Suppressor macrophage treated with lipopolysaccharide for 4 hours (primary cell): ENCODE measurements at places on chromosomes 2 and 18.

DNA sequence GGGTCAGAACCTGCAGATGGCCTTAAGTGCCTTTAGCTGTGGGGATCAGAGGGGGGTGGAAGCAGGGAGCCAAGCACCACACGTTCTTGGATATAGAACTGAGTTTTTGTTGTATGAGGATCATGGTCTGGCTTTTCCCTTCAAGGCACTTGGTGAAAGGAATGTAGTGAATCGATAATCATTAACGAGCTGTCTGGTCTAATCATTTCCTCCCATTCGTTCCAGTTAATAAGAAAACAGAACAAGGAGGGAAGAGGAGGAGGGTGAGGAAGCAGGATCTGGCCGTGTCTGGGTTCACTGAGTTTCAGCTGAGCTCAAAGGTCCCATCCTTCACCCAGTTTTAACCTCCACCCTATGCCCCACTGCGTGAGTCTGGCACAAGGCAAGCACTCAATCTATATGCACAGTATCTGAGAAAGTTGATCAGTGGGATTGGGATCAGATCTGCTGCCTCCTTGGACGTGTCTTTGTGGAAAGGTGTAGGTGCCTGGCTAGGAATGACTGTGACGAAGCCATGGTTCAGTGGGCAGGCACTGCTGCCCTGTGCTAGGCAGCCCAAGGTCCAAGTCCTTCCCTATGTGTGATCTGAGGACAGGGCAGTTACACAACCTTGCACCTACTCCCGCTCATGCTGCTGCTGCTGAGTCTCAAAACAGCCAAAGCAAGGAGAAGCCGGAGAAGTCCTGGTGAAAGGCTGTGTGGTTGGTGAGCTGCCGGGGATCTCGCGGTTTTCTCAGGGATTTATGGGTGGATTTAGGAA is 54.8 kb downstream of the GALNT14 start:
- no peak for DNase-seq

- no peak for DNase-seq
Measured at GRCh38 chr2:14633061-14633460, 544 bp downstream of the LRATD1 start.

DNA sequence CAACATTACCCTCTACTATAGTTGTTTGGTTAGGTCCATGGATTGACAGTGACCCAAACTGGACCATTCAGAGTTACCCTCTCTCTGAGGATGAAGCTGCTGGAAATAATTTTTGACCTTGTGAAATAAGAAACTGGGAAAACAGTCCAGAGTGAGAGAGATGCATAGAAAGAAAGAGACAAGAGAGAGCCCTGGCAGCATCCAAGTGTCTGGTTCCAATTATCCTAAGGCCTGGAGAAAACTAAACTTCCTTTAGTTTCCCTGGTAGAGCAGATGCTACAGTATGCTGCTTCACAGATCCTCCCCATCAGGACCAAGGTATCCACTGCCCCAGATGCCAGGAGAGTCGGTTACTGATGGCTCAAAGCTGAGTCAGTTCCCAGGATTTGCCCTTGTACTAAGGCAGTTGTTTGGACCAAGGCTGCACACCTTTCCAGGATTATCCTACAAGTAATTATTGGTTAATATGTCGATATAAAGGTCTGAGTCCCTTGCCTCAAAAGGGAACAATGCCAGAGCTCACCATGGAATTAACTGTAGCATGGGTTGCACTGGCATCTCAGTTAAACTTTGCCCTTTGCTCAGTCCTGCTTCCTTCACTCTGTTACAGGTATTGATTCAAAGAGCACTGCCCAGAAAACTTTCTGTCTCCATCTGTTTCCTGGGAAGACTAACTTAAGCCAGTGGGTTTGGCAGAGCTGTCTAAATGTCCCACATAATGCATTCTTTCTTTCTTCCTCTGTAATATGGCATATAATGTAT is 14.6 kb upstream of the CHN1 start:
- DNase-seq: no peak

GRCh38 chr2:139763705-139764104 is 983.5 kb upstream of the NXPH2 start:
- no peak for DNase-seq

DNA sequence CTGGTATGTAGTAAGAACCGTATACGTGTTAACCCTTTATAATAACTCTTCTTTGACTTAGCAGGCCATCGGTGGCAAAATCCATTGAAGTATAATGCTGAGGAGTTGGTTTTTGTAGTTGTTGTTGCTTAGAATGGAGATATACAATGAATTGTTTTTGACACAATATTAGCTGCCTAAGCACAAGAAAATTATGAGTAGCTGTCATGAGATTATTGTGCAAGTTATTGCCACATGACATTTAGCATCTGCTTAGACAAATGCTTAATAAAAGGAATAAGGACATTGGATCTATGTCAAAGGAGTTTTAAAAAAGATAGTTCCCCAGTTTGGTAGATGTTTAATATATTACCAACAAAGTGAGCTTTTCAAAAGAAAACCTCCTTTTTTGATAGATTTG is 59.9 kb downstream of the ABCB11 start:
- peak; percentile 77 for DNase-seq
